ENCODE measurements at places on chromosomes 2 and 18.

GRCh38 chr18:61201511-61201910 lies 131.7 kb upstream of the CDH20 start:
- no peak for DNase-seq

DNA sequence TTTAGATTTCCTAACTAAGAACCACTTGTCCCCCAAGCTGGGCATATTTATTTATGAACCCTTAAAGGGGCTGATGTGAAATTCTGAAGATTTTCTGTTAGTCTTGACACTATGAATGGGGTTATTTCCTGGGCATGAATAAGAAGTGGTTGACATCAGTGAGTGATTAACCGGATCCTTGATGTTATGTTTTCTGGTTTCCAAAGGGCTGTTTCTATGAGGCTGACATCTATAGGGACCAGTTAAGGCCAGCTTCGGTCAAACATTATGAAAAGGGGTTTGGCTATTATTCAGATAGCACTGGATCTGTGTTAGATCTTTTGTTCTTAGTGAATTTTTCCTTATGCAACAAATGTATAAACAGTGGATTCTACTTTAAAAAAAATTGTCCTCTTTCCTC lies 443.7 kb upstream of the SPRED2 start:
- no peak for DNase-seq

GRCh38 chr2:132392221-132392620 lies 24.4 kb upstream of the GPR39 start:
- DNase-seq: no peak

- DNase-seq: no peak
Observed at GRCh38 chr18:78423811-78424210, 555.8 kb upstream of the SALL3 start.

DNA sequence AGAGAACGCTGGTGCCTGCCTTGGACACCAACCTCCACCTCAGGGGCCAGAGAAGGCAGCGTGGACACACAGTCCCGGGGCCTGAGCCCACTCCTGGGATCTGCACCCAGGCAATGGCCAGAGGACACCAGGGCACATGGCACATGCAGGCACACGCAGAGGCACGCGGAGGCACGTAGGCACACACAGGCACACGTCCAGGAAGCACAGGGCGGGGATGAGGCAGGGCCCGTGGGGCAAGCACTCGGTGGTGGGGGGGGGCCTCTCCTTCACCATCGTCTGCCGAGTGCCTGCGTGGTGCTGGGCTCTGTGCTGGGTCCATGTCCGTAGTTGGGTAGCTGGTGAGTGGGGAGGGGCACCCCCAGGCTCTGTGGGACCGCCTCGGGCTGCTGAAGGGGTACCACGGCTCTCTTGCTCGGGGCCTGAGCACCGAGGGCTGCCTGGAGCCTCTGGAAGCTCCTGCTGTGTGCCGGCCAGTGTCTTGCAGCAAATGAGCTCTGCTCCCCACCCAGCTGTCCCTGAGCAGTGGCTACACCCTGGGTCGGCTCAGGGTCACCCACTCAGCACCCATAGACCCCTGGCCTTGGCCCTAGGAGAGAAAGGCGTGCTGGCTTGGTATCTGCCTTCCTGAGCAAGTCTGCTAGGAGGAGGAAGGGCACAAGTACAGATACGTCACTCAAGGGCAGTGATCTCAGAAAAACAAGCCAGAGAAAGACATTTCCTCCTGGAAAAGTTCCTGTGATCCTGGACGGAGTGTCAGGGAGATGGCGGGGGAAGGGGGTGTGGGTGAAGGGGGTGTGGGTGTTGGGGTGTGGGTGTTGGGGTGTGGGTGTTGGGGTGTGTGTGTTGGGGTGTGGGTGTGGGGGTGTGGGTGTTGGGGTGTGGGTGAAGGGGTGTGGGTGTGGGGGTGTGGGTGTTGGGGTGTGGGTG lies 26.4 kb downstream of the RTP5 start:
- peak; percentile 15 for DNase-seq

- no peak for DNase-seq
Observed at GRCh38 chr18:44602380-44602779, 78.3 kb upstream of the SETBP1 start.

DNA sequence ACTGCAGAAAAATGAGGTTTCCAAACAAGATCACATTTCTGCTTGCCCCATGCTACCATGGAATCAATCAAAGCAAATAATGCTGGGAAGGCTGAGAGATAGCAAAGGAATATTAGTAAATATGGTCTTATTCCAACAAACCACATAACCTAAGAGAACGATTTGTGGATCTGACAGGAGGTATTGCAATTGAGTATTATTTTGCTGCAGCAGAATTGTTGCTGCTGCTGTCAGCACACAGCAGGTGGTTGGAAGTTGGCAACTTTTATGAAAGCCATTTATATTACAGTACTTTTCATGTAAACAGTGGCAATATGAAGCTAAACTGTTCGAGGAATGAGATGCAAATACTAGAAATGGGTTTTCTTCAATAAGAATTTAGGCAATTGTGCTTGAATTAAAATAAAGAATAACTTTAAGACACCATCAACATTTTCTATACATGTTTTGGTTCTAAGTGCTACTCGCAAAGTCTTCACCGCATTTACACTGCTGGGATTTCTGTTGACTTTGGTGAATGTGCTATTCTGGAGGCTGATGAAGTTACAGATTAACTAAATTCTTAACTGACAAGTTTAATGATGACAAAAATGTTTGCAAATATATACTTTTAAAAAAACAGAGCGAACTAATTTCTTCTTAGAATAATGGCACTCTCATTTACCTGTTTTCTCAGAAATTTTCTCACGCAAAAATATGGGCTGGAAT lies 1285.7 kb downstream of the CNTNAP5 start:
- DNase-seq: no peak

- DNase-seq: no peak
Observed at GRCh38 chr2:220708366-220708765, 863.7 kb downstream of the EPHA4 start.

- no peak for DNase-seq
Observed at GRCh38 chr2:208565690-208566416, 159.3 kb downstream of the PTH2R start.

DNA sequence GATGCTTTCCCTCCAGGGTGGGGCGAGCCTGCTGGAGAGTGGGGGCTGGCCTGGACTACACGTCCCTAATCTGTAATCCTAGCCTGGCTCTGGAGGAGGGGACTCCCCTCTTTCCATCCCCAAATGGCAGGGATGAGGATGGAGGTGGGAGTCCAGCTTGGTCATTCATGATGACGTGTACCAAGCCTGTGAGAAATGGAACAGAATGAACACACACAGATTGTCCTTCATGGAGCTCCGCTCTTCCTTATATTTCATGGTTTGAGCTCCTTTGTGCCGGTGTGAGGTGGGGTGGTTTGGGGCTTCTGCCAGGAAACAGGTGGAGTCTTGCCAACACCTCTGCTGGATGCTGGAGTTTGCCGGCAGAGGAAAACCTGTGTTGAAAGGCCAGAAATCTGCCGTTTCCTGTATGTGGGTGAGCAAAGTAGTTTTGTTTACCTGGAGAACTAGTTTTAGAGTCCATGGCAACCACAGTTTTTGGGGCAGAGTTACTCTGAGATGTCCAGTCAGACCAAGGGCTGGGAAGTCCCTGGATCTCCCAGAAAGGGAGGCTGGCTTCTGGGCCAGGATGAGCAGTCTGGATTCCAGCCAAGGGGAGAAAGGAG lies 417.6 kb upstream of the MEX3C start:
- no peak for DNase-seq

DNA sequence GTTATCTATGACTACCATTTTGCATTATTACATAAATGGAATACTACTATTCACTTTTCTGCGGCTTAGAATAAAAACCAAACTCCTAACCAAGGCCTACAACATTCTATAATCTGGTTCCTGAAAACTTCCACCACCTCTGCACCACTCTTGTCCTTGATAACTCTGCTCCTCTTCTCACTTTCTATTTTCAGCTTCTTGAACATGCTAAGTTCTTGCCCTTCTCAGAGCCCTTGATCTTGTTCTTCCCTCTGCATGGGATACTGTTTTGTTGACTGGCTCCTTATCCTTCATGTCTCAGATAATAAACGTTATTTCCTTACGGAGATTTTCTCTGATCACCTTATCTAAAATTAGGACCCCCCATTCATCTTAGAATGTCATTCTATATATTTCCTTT lies 65.5 kb upstream of the WDSUB1 start:
- no peak for DNase-seq

DNA sequence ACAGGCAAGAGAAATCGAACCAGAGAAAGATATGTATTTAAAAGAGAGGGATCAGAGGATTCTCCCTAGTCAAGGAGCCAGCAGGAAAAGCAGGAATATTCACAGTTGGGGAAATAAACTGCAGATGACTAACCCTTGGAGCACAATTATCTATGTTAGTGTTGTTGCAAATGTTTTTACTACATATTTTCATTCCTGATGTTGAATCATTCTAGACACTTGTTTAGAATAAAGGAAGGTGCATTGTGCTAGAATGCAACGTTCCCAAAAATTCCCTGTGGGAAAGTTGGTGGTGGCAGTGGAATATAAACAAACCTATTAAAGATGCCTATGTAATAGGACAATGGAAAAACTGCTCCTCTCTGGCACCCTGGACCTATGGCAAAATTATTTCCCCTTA lies 63.3 kb downstream of the DTNA start:
- DNase-seq: no peak

DNA sequence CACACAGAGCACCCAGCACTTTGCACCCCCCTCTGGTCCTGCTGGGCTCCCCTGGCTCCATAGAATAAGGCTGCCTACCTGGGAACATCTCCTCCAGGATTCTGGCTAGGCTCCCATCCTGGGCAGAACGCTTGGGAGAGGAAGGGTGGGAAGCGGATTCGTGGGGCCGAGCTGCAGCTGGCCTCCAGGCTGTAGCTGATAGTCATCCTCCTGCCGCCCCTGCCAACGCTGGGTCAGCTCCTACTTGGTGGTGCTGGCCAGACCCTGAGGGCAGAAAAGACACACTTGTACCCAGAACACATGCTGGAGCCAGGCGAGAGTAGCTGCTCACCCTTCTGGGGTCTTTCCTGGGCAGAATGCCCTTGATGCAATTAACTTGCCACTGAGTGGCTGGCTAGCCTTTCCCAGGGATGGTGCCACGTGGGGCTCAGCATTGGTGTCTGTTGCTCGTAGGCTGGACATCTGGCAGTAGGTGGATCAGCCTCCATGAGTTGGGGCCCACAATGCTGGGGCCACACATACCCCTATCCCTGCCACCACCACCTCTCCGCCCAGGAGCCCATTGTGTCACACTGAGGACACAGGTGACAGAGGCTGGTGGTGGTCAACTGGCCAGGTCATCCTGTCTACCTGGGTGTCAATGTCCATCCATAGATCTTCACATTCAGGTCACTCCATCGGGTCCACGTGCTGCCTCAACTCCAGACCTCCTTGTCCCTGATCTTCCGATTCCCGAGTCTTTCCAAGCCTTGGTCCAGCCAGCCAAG lies 112.8 kb downstream of the NDUFA10 start:
- no peak for DNase-seq

- no peak for DNase-seq
Observed at GRCh38 chr2:98932778-98933343, 3.2 kb downstream of the CRACDL start.

GRCh38 chr2:211994806-211995205 lies 543.8 kb downstream of the ERBB4 start:
- DNase-seq: no peak

DNA sequence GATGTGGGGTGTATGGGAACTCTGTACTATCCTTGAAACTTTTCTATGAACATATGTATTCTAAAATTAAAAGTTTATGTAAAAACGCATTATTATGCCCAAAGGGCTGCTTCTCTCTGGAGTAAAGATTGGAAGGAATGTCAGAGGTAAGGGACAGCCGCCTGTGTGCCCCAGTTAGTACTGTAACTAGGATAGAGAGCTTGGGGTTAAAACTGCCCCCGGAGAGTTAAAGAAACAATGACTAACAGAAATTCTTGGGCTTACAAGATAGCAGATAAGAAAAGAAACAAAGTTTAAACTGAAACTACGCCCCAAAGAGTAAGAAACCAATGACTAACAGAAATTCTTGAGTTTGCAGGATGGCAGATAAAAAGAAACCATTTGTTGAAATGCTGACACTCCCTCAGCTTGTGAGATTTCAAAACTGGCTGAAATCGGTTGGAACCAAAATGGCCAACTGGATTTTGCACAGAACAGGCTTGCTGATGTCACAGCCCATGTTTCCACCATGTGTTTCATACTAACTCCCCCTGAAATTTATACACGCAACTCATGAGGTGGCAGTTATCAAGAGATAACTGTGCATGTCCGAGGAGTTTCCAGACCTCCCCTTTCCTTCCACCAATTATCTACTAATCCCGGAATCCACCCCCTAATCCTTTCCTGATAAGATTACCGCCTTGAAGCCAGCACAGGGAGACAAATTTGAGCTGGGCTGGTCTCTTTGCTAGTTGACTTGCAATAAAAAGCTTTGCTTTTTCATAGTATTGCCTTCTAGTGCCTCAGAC lies 8.7 kb upstream of the TXNDC2 start:
- no peak for DNase-seq

DNA sequence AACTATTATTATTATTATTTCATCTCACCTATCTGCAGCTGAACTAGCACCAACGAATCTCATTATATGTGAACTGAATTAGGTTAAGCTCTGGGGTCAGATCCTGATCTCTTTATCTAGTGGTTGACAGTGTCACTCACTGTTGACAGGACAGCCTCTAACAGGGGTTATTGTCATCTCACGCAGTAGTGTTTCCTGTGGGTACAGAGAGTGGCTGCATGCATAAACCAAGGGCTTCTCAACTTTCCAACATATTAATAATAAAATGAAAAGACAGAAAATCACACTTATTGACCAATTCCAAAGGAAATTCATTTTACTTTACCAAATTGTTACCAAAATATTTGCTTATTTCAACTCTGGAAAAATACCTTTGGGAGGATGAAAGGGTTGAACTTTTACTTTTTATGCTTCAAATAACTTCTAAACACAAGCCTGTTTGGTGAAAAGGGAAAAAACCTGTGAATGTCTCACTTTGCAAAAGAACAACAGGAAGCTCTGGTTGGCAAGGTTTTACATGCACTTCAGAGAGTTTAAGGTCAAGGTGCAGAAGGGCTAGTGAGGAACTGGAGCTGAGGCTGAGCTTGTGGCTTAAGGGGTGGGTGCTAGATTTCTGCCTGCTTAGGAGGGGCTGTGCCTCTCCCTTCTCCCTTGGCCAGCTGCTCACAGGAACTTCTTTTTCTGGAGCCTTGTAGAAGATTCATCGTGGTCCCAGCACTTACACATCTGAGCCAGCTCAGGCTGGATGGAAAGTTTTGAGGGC lies 72.6 kb downstream of the CTAGE1 start:
- DNase-seq: peak; percentile 24

DNA sequence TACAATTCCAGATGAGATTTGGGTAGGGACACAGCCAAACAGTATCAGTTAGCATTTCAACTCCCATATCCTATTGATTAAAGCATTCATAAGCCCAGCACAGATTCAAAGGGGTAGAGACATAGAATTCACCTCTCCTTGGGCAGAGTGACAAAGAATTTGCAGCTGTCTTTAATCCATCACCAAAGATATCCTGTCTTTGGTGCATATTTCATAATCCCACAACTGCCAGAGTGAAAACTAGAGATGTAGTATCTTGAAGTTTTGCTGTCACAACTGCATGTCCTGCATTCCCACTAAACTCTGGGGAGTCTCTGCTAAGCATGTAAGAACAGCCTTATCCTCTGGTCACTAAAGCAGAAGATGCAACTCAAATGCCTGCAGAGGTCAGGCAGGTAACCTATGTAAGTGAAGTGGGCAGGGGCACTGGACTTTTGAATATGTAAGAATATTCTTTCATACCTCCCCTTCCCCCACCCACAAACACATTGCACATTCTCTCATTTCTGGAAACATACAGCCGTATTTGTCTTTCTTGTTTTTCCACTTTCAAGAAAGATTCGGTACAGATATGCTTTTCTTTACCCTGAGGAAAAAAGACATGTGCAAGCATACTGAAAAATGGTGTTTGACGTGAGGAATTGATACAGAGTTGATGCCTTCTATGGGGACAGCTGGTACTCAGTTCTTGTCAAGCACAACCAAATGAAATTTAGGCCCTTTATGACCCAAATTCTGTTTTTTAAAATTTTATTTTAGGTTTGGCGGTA lies 283.1 kb downstream of the SP3 start:
- DNase-seq: no peak
